ENCODE measurements at places on chromosomes 1 and 21.

GRCh38 chr1:172287208-172287607 is 133.3 kb upstream of the C1orf105 start:
- DNase-seq, result no peak

DNA sequence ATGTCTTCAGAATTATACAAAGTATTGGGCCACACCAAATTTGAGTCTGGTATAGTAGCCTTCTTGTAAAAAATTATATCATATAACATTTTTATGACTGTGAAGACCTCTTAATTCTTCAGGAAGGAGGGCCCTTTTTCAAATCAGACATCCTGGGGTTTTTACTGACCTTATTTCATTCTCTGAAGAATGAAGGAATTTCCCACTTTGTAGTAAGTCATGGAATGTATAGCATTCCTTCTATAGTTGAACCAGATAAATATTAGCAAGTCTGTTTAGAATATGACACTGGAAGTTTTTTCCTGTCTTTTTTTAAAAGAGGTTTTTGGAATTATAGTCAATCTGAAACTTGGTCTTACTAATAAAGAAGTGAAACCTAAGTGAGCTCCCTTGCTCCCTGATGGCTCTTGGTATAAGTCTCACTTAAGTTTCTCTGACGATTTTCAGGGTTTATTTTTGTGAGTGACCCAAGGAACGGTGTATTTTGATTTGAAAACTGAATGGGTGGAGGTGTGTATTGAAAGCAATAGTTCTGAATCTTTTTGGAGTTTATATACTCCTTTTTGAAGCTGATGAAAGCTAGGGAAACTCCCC is 23.7 kb downstream of the SNX27 start:
- DNase-seq, result no peak

GRCh38 chr1:174761901-174762585 is 237.7 kb upstream of the CACYBP start:
- DNase-seq, result no peak

DNA sequence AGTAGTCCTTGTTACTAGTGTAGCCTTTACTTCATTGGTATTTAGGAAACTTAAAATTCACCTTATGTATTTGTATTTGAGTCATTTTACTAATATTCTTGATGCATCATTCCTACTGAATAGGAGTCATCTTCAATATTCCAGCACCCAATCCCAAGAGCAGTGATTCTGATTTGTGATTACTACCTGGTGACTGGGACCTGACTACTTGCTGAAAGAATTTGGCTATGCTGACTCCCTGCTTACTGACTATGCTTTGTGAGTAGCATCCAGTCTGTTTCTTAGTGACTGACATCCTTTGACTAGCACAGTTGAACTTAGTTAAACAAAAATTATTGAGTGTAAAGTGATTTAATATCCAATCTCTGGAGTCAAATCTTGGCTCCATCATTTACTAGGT is 129.9 kb upstream of the NEGR1 start:
- DNase-seq, result no peak

GRCh38 chr21:45282283-45283034 is 5.2 kb downstream of the POFUT2 start:
- no peak for DNase-seq

DNA sequence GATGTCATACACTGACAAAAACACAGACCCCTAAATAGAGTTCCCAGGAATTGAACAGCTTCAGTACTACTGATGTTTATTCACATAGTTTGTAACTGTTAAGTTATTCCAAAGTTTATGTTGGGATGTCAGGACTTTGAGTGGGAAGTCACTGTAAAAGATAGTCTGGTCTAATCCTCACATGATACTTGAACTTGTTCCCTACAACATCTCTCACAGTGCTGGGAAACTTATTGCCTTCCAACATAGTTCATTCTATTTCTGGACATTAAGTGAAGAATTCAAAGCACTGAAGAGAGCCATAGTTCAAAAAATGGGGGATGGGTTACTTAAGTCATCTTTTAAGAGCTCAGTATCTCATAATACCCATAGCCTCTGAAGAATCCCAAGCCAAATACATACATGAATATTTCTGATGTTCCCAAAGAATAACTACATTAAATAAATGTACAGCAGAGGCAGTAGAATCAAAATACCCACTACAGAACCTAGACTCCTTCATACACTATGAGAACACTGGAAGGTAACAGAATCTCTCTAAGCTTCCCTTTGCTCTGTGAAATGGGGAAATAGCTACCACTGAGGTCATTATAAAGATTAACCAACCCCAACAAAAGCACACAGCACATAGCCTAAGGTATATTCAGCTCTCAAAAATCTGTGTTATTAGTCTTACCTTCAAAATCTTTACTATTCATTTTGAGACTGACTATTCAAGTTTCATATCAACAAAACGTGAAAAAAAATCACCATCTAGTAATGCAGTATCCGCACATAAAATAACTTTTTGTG is 81.4 kb downstream of the ESRRG start:
- no peak for DNase-seq

- DNase-seq, result no peak
These were observed 8.6 kb downstream of the LIX1L start for GRCh38 chr1:145949219-145949618.

DNA sequence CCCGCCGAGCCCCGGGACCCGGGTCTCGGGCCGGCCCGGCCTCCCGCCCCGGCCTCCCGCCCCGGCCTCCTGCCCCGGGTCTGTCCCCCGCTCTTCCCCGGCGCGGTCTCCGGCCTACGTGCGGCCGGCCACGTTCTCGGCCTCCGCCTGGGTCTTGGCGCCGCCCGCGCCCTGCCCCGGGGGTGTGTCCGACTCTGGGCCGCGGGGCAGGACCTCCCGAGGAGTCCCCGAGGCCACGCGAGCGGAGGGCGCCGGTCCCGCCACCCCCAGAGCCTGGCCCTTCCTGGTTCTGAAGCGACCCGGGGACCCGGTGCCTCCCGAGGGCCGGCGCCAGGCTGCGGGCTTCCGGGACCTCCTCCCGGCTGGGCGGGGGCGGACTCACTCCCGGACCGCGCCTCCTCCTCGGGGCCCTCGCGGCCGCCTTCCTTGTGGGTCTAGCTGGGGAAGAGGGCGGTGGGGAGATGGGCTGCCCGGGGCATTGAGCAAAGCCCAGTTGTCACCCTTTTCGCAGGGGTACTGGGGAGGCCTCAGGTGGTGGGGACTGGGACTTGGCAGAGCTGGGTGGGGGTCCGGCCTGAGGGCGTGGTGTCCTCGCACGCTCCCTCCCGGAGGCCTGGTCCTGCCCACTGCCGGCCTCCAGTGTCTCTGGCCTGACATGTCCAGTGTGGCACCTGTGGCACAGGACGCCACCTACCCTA is 558 bp downstream of the PFKL start:
- no peak for DNase-seq

GRCh38 chr21:43599728-43600127 is 59.6 kb downstream of the HSF2BP start:
- DNase-seq, result no peak

GRCh38 chr1:46539972-46540371 is 11.5 kb downstream of the KNCN start:
- no peak for DNase-seq

GRCh38 chr1:58695206-58695605 is 4.7 kb downstream of the MYSM1 start:
- DNase-seq, result no peak

DNA sequence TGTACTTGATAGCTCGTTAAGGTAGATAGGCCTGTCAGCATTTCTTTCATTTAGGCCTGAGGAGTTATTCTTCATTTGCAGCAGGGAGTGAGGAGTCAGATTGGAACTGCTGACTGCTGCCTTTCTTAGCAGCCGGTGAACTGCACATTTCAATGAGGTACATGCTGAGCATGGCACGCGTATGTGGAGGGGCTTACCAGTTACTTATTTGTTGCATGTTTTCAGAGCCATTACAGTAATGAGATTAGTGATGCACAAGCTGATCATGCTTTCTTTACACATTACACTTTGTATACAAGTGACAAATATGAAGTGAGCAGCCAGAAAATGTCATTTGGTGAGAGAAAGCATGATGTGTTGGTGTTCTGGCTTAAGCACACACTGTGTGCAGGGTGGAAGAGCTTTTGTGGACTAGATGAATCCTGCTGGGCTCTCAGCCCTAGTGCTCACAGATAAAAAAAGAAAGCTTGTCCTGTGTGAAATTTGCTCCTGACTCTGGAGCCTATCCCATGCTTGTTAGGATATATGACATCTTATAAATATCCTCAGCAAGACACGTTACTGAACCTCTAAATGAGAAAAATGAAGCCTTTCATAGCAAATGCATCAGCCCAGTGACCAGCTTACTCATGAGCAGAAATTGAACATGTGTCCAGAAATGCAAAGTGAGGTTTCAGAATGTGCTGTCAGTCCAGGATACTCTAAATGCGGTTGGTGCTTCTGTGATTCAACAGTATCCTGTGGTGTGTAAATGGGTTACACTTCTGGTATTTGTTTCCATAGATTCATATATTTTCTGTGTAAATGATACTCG is 574.7 kb upstream of the ADGRL2 start:
- no peak for DNase-seq
